ENCODE measurements at places on chromosomes 13 and 19.

DNA sequence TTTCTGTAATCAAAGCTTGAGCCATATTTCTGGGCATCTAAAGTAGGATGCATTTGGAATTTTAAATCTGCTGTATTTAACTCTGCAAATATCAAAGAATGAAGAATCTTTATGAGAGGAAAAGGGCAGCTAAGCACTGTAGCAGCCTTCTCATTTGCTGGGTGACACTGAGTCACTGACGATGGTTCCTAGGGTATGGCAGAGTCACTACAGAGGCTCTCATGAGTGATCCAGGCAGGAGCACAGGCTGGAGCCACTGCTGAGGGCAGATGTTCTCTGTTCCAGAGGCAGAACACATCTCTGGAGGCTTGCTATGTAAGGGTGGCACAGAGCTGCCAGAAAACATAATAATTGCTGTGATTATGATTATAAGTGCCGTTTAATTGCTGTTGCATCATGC is 340.7 kb upstream of the HTR2A start:
- DNase-seq = no peak

DNA sequence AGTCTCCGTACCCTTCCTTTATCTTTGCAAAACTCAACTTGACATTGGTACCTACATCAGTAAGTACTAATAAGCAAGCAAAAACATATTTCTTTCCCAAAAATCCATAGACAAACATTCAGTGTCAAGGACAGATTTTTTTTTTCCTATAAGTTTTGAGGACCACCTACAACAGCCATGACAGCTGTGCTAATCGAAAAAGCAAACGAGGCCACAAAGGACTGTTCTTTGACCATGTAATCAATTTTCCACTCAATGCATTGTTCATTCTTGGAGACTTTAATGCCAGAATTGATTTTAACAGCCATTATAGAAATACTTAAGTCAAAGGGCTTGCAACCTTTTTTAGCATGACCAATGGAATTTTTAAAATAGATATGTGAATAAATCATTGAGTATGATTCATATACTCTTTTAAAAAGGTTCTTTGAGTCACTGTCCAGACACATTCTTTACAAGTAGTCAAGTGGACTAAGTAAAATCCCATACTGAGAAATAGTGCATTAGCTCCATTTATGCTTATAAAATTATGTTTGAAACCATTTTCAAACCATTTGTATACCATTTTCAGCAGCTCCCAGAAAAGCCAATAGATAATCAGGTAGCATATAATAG is 323.9 kb downstream of the MZT1 start:
- DNase-seq = no peak

GRCh38 chr19:18899624-18900560 is 3.9 kb upstream of the CERS1 start:
- no peak for DNase-seq

DNA sequence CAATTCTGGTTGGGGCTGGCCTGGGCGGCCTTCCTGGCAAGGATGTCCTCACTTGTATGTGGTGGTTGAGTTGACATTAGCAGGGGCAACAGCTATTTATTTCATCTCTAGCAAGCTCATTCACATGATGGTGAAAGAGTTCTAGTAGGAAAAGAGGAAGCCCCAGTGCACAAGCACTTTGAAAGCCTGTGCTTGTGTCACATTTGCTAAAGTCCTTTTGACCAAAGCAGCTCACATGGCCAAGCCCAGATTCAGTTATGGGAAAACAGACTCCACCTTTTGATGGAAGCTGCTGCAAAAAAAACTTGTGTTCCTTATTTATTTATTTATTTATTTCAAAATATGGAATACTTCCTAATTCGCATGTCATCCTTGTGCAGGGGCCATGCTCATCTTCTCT is 17.2 kb downstream of the GTF2F2 start:
- DNase-seq = no peak

GRCh38 chr13:28714651-28715050 is 4.1 kb downstream of the SLC46A3 start:
- DNase-seq = no peak

DNA sequence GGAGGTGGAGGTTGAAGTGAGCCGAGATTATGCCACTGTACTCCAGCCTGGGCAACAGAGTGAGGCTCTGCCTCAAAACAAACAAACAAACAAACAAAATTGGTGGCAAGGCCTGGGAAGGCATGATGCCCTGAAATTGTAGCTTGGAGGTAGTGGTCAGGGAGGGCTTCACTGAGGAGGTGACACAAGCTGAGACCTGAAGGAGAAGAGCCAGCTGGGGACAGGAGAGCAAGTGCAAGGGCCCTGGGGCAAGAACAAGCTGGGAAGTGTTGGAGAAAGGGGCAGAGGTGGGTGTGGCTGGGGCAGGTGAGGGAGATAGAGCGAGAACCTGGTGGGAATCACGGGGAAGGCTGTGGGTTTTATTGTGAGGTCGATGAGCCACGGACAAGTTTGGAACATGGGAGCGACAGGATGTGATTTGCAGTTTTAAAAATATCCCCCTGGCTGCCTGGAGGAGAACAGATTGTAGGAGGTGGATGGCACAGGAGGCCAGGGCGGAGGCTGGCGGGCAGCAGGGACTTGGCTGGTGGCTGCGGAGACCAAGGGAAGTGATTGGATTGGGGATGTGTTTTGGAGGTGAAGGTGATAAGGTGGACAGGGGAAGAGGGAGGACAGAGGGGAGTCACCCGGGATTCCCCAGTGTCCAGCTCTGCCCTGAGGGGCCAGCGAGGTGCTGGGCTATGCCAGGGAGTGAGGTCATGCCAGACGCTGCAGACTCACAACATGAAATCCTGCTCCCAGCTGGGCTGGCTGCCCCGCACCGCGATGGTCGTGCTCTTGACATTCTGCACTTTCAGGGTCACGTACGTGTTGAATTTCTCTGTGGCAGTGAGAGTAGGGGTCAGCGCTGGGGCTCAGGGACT is 14.0 kb downstream of the UNC13A start:
- DNase-seq = no peak

DNA sequence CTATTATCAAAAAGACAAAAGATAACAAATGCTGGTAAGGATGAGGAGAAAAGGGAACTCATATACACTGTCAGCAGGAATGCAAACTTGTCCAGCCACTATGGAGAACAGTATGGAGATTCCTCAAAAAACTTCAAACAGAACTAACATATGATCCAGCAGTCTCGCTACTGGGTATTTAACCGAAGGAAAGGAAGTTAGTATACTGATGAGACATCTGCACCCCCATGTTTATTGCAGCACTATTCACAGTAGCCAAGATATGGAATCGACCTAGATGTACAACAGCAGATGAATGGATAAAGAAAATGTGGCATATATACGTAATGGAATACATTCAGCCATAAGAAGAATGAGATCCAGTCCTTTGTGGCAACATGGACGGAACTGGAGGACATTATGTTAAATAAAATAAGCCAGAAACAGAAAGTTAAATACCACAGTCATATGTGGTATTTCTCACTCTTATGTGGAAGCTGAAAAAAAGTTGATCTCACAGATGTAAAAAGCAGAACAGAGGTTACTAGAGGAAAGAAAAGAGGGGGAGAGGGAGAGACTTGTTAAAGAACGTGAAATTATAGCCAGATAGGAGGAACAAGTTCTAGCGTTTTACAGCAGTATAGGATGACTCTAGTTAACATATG is 83.2 kb downstream of the RUBCNL start:
- no peak for DNase-seq

DNA sequence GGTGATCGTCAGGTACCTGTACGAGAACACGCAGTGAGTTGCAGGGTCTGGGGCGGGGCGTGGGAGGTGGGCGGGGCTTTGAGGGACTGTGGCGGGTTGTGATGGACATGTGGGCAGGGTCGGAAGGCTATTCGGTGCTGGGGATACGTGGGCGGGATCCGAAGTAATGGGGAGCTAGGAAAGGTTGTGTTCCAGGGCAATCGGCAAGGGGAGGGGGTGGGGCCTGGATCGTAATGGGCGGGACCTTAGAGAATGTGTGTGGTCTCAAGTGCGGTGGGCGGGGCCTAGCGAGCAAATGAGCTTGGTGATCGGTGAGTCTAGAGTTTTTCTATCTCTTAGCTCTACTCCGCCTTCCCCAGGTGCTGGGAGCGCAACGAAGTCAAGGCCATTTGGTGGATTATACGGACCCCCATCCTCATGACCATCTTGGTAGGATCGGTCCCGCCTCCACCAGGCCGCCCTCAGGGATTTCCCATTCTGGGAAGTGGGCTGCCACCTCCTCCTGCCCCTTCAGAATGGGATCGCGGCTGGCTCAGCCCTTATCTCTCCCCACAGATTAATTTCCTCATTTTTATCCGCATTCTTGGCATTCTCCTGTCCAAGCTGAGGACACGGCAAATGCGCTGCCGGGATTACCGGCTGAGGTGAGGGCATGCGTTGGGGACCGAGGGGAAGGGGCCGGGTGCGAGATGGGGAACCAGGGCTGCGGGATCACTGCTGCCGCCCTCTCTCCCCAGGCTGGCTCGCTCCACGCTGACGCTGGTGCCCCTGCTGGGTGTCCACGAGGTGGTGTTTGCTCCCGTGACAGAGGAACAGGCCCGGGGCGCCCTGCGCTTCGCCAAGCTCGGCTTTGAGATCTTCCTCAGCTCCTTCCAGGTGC is 9.6 kb downstream of the GIPR start:
- DNase-seq = peak; percentile 76

DNA sequence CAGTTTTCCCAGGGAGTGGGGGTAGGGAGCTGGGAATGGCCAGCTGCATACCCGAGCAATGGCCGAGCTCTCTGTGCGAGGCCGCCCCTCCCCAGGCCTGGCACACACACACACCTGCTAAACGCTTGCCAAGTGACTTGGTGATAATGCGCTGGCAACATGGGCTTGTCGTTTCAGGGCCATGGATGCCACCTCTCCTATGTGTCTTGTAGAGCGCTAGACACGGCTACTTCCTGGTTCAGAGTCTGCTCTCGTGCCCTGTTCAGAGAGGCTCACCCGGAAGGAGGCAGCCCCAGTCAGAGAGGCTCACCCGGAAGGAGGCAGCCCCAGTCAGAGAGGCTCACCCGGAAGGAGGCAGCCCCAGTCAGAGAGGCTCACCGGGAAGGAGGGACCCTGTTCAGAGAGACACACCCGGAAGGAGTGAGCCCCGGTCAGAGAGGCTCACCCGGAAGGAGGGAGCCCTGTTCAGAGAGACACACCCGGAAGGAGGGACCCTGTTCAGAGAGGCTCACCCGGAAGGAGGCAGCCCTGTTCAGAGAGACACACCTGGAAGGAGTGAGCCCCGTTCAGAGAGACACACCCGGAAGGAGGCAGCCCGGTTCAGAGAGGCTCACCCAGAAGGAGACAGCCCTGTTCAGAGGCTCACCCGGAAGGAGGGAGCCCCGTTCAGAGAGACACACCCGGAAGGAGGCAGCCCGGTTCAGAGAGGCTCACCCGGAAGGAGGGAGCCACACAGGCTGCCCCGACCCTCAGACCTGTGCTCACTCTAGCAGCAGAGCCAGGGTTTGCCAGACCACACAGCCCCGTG is 4.2 kb downstream of the ADPRHL1 start:
- DNase-seq = no peak

DNA sequence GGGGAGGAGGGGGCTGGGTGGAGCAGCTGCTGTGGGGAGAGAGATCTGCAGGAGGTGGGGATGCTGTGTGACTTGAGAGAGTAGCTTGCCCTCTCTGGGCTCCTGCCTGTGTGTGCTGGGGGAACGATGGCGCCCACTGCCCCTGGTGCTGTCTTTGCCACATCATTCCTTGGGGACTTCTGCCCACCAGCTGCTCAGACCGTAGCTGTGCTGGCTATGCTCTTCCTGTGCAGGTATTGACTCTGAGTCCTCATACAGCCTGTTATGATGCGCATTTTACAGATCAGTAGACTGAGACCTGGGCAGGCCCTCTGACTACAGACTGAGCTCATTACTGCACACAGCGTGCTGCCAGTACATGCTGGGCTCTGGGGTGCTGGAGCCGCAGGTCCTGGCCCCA is 51.1 kb downstream of the DNM2 start:
- no peak for DNase-seq

GRCh38 chr19:48396016-48396823 is 2.8 kb downstream of the GRIN2D start:
- DNase-seq = no peak

- DNase-seq = peak; percentile 29
These were observed 567.7 kb downstream of the GPC6 start for GRCh38 chr13:93794197-93794885.

DNA sequence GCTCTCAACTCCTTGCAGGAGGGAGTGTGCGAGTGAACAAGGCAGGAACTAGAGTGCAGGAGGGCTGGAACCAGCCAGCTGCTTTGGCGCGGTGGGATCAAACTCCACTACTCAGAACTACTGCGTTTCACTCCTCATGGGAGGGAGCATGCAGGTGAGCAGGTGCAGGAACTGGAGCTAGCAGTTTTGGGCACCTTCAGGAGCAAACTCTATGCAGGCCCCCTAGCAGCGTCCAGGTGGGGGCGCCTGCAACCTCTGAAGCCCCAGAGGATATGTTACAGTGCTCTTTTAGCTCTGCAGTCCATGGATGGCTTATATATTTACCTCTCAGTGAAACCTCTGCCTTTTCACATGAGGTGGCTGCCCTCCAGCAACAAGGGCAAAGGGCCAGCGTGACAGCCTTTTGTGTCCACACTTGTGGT is 1303.4 kb downstream of the PCDH9 start:
- DNase-seq = no peak

DNA sequence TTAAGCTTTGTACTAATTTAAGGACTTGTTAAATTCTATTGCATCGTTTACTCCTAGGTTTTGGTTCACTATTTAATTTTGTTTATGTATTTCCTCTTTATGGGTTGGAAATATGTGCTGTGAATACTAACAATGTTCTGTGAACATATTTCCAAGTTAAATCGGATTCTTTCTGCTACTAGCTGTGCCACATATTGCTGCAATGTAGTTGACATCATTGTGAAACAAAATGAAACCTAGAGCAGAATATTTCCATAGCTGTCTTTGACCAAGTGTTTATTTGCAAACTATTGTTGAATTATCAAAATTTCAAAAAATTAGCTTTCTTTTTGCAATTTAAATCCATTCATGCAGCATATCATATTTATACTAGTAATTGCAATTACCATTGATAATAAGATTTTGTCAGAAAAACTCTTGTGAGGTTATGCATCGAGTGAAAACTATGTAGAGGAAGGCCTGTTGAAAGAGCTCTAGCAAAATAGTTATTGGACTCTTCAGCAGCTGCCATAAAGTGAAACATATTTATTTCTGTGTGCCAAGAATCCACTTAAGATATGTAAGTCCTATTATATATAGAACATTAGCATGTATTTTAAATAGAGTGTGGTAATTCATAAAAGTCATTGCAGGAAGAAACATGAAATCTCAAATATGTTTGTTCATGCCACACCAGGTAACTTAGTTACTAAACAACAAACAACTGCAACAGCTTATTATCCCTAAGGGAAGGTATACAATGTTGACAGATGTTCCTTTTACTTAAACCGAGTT is 575.1 kb downstream of the SLITRK6 start:
- DNase-seq = no peak

DNA sequence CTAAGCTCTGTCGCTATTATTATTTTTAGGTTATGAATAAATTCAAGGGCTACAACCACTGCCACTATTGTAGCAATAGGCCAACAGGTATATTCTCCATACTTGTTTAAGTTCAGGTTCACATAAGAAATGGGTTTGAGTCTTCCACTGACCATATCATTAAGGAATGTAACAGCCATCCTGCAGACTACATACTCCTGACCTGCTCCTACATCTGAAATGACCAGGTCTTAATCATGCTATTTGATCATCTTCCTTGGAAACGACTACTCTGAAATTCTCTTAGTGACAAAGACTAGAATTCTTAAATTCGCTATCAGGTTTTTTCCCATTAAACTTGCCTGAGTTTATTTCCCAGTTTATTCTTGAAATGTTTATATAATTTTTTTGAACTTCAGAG is 66.8 kb downstream of the IPO5 start:
- DNase-seq = no peak

- no peak for DNase-seq
These were observed 5.3 kb downstream of the POLR2E start for GRCh38 chr19:1089891-1090290.

Data from activated CD4-positive, alpha-beta T cell treated with anti-CD3 and anti-CD28 coated beads for 24 hours (primary cell).